GM03348 (cell line): ENCODE measurements at places on chromosomes 1 and 21.
A peak's percentile ranks its signal among the peaks of the same experiment; 100 is the strongest.

DNA sequence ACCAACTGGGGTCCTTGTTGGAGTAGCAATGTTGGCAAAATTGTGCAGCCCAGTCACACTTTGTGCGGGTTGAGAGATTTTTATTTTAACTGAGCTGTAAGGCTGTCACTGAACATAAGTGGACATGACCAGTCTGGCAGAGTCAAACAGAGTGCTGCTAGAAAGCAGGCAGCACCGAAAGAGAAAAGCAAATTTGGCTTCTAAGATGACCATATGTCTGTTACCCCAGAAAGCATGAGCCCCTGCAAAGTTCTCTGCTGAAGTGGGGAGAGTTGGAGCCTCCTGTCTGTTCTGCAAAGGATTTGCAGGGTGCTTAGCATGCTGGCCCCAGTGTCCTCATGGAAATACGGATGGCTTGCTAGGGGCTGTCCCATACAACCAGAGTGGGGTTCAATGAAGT lies 220.4 kb downstream of the PBX1 start:
- DNase-seq = no peak

DNA sequence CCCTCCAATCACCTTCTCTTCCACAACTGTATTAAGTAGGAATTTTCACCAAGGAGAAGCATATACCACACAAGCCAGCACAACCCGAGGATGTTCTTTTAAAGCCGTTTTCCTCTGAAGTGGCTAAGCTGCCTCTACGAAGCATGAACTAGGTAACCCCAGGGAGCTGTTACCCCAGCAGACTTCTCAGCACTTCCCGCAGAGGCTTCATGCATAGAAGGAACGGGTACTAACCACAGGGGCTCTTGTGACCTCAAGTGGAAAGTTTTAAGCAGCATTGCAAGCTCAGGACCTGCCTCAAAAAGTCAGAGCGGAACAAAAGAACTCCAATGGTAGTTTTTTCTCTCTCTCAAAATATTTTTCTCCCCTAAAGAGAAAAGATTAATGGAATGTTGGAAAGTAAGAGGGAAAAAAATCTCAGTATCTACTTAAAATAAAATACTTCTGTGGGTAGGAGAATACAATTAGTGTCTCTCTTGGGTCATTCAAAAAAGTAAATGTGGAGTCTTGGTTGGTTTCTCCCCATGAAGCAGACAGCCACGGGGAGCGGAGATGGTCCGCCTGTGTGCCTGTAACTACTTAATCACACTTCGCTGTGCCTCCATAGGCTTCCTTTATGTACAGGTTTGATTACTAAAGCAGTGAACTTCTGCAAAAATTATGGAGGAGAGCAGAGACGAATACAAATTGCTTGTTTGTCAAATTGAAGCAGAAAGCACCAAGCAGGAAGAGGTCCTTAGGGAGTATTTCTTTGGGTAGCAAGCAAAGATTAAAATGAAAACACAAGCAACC lies 40.9 kb downstream of the STX6 start:
- no peak for DNase-seq

- DNase-seq = no peak
Observed at GRCh38 chr1:22829309-22829989, 118.8 kb downstream of the EPHB2 start.

GRCh38 chr1:172658871-172659453 lies at the start of gene FASLG:
Gene FASLG (plus strand): TSS chr1:172659103. CDS start chr1:172659202, 99 bp downstream.
- no peak for DNase-seq

DNA sequence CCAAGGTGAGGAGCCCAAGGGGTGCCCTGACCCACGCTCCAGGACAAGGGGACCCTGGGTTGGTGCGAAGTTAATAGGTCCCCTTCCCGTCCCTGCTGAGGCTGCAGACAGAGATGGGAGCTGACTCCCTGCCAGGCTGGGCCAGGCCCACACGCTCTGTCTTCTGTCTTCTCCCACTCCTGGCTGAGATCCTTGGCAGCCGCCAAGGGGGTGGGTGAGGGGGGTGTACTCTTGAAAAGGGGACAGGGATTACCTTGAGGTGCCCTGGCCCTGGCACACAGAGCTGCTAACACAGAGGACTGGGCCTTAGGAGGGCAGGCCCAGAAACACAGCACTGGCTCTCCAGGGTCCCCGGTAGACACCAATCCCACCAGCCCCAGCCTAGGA lies 11.0 kb upstream of the CTRC start:
- DNase-seq = no peak

GRCh38 chr21:37542512-37542911 lies 175.9 kb downstream of the DYRK1A start:
- DNase-seq = no peak

DNA sequence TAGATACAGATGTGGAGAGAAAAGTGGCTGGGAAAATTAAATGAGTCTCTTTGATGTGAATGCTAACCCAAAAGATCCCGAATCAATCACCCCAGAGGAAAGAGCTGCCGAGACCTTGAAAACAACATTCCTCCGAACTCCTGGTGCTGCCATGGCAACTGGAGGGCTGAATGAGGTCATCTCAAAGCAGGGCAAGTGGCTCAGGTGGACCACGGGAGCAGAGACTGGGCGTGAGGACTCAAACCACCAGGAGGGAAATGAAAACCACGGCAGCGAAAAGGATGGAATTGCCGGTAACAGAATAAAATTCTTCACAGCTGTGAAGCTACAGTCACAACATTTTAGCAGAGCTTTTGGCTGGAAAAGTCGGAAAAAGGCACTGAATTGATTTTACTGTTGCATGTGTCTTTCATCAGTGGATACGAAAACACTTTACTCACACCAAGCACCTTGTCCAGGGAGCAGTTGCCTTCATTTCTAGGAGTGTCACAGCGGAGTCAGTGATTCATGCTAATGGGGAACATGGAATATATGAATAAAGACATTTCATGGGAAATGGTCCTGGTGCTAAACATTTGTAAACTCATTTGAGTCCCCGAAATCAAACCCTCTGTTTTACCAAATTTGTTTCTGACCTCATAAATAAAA lies 23.2 kb upstream of the BECN2 start:
- DNase-seq = peak; percentile 68

GRCh38 chr1:172241540-172241939 lies 178.9 kb upstream of the C1orf105 start:
- DNase-seq = no peak

DNA sequence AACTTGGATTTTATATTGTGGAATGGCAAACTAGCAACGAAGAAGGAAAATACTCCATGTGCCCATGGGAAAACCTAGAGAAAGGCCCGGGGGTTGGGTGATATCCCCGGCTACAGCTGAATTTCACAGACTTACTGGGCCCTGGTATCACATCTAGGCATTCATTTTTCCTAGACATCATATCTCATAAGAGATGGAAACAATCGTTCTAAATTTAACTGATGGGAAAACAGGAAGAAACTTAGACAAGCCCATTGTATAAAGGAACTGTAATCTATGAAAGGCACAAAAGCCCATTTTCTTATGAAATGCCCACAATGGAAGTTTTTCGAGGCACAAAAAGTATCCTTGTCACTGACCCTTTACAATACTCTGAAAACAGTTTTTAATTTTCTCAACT lies 407.9 kb upstream of the LYPLAL1 start:
- no peak for DNase-seq

GRCh38 chr1:54439550-54440223 lies 33.5 kb upstream of the SSBP3 start:
- DNase-seq = no peak

- no peak for DNase-seq
Observed at GRCh38 chr1:210633140-210633539, 304.4 kb downstream of the HHAT start.

DNA sequence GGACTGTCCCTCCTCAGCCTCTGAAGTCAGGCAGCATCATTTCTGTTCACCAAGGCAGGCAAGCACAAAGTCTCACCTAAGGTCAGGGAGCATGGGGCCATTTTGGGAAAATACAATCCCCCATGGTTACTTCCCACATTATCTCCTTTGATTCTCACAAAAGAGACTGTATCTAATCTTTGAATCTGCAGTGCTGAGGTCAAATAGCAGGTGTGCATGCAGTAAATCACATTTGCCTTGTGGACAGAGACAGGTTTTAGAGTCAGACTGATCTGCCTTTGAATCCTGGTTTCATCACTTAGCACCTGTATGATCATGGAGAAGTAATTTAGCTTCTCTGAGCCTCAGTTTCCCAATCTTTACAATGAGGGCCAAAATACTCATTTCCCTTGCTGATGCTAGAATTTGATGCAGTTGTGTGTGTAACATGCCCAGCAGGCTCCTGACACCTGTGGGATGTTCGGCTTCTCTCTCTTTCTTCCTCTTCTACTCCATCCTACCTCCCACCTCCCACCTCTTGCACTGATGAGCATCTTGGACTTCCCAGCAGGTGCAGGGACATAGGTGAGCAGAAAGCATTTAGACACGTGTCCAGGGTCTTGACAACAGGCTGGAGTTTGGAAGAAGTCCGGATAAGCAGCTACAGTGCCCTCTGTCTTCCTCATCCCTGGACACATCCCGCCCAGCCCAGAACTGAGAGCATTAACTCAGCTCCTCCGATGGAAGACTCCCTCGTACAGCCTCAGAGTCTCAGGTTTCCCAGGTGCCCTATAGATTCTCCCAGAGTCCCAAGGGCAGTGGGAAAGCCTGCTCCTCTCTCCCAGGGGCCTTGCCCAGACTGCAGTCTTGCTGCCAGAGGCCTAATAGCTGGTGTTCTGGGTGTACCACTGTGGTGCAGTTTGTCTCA lies 18.9 kb downstream of the NENF start:
- DNase-seq = no peak

GRCh38 chr21:26169061-26169610 lies 1.4 kb downstream of the APP start:
- DNase-seq = peak; percentile 70

DNA sequence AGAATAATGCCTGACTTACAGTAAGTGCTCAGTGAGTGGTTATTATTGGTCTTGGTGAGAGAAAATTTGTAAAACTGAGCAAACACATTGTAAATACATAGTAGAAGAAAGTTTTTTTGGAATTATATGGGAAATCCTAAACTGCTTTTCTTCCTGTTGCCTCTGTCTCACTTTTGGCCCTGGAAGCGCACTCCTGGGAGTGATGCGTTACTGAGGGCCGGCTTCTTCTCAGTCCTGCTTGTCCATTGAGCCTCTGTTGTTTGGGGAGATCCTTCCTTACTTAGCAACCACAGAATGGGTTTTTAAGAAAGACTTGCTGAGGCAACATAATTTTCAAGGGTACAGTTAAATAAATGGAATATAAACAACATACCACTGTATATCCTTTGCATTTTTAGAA lies 166.0 kb downstream of the EDEM3 start:
- no peak for DNase-seq

- DNase-seq = no peak
Observed at GRCh38 chr1:108043707-108044106, 78.7 kb upstream of the VAV3 start.

- no peak for DNase-seq
Observed at GRCh38 chr21:37525810-37526209, 159.2 kb downstream of the DYRK1A start.

DNA sequence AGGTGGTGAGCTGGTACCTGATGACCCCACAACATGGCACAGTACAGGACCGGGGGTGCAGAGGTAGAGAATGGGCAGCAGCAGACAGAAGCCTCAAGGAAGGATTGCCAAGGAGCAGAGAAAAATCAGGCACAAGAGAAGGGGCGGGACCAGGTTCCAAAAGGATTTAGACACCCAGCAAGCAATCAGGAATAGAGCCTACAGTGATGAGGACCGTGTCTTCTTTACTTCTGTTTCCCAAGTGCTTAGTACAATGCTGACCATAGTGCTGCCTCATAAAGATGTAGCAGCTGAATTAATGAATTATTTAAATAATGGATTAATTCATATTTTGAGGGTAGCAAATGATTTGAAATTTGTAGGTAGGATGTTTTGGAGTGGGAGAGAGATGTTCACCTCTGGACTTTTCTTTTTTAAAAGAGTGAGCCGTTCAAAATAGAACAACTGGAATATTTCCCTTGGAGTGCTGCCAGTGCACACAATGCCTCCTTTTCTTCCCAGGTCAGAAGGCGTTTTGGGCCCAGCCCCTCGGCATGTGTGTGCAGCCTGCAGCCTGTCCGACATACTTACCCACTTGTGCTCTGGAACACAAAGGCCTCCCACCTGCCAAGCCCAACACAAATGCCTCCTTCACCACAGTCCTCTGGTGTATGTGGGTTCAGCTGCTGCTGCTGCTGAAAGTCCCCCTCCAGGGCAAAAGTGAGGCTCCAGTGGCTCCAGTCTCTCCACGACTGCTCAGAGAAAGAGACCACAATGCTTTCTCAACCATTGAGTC lies 19.6 kb downstream of the KANK4 start:
- no peak for DNase-seq

GRCh38 chr1:96234299-96234698 lies 487.3 kb upstream of the PTBP2 start:
- DNase-seq = no peak

- no peak for DNase-seq
Observed at GRCh38 chr1:235935235-235936225, 68.8 kb upstream of the LYST start.

DNA sequence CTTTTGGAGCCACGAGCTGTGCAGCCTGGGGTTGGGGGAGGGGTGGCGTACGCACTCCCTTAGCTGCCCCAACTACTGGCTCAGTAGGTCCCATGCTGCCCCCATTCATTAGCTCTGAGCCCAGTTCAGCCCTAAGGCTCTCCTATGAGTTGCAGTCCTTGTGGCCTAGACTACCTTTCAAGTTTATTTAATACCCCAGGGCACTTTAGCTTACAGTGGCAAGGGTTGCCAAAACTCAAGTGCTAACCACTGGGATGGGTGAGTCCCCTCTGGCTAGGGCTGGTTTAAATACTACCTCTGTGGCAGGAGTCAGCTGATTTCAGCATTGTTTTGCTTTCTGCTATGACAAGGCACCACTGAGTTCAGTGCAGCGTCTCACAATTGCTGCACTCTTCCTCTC lies 118.2 kb downstream of the ODF2L start:
- no peak for DNase-seq
